Activated CD4-positive, alpha-beta memory T cell treated with anti-CD3 and anti-CD28 coated beads, Interleukin-2, amount 10 ng/mL, durations not matched to agents 7 days and 5 days (primary cell): ENCODE measurements at places on chromosomes 11 and 22. TPM values are rescaled to one million over a fixed set of nuclear protein-coding genes. Genes with fewer than 3 reads are reported as not detected.

OR5W2 gene
- total RNA-seq: not detected

MAML2 gene
- total RNA-seq: 19.3 TPM

GGT5 gene
- total RNA-seq: not detected

C1QTNF5 gene
- not detected for total RNA-seq

TMEM191C gene
- 0.48 TPM for total RNA-seq

TLCD5 gene
- total RNA-seq: 1.2 TPM

LRRN4CL gene
- total RNA-seq: 0.20 TPM

XKR3 gene
- total RNA-seq: not detected

MMP12 gene
- not detected for total RNA-seq

SLC22A25 gene
- not detected for total RNA-seq

MRPL48 gene
- 35.9 TPM for total RNA-seq

OR8G1 gene
- total RNA-seq: not detected

NCR3LG1 gene
- total RNA-seq: 0.15 TPM

SYCE3 gene
- 0.71 TPM for total RNA-seq

SHANK2 gene
- total RNA-seq: not detected

KCNA4 gene
- not detected for total RNA-seq

POU2AF1 gene
- 7.7 TPM for total RNA-seq

CHST1 gene
- total RNA-seq: not detected

SLC16A8 gene
- not detected for total RNA-seq

GRM5 gene
- total RNA-seq: not detected

F2 gene
- not detected for total RNA-seq

MRGPRX4 gene
- not detected for total RNA-seq

PGA4 gene
- total RNA-seq: not detected

PTPRJ gene
- 89.1 TPM for total RNA-seq

KDM4E gene
- total RNA-seq: not detected

NELL1 gene
- total RNA-seq: not detected

SCGB1C1 gene
- total RNA-seq: not detected

CASP5 gene
- not detected for total RNA-seq

PELI3 gene
- 6.8 TPM for total RNA-seq

MS4A3 gene
- not detected for total RNA-seq

RAB38 gene
- 1.5 TPM for total RNA-seq

SEZ6L gene
- not detected for total RNA-seq

LRRC10B gene
- total RNA-seq: not detected

CNIH2 gene
- total RNA-seq: 1.9 TPM

DEPDC7 gene
- 1.1 TPM for total RNA-seq

HOATZ gene
- not detected for total RNA-seq

KCNJ1 gene
- total RNA-seq: not detected

ACTN3 gene
- total RNA-seq: 0.30 TPM

CD6 gene
- 293 TPM for total RNA-seq

CSF2RB gene
- total RNA-seq: 2.3 TPM

PARVA gene
- 0.10 TPM for total RNA-seq

CHADL gene
- 0.18 TPM for total RNA-seq

DGAT2 gene
- 1.4 TPM for total RNA-seq

CST6 gene
- total RNA-seq: 0.65 TPM

OR52M1 gene
- total RNA-seq: not detected

PHLDA2 gene
- total RNA-seq: 3.7 TPM

MMP10 gene
- not detected for total RNA-seq
